ENCODE measurements at places on chromosomes 3 and 15. TPM values are rescaled to one million over a fixed set of nuclear protein-coding genes. Genes with fewer than 3 reads are reported as not detected.

- DNase-seq, result no peak
Measured at GRCh38 chr3:113166719-113167492, 44.5 kb upstream of the BOC start.

GRCh38 chr3:97979610-97980009 is 7.4 kb upstream of the RIOX2 start:
- no peak for DNase-seq

DNA sequence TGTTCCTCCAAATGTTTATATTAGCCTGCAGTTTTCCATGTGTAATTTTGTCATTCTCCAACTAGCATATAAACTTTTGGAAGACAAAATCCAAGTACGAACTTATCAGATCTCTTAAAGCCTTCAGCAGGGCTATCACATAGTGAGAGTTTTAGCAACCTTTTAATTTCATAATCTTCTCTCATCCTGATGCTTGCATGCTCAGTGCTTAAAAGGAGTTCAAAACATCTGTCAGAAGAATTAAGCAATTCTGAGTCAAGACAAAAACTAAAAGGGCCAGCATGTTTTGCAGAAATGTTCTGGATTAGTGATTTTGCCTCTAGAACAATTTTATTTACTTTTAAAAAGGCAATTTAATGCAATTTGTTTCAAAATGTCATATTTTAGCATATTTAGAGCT is 73.4 kb upstream of the SLC2A2 start:
- DNase-seq, result no peak

DNA sequence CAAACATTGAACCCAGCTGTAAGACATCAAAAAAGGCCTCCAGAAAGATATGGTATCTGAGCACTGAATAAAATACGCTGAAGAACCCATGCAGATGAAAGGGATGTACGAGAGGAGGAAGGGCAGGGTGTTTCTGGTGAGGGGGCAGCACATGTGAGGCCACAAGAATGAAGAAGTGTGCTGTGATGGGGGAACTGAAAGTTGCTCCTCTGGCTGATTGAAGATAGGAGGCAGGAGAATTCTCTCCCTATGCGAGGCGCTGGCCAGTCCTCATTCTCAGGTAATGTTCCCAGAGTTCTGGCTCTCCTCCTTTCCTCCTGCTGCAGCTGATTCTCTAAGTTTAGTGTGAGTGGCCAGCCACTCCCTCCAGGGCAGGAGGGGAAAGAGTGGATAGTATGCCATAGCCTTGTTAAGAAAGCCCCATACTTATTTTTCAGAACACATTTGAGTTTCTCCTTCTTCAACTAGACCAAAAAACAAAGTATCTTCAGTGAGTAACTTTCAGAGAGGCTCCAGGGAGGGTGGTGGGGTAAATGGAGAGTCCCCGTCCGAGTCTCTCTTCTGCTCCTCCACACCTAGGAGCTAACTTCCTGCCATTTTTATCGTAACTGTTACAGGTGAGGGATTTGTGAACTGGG is 26.9 kb upstream of the MYO1E start:
- DNase-seq, result peak; percentile 77

- DNase-seq, result no peak
Measured at GRCh38 chr3:160128056-160128455, 97.2 kb upstream of the C3orf80 start.

DNA sequence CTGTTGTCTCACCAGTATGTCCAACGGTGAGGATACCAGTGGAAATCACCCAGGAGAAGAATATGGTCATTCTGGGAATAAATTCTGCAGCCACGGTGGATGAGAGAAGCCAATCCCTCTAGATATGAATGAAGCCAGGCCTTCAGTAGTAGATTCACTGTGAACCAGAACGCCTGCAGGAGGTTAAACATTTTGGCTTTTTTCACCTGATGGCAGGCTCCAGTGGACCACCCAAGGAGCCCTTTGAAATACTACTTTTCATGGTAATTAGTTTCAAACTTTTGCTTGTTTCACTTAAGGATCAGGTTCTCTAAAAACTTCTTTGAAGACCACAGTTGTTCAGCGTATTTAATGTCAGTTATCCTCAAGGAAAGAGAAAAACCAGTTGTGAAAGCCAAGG is 353.4 kb downstream of the RORA start:
- no peak for DNase-seq

GRCh38 chr3:36900474-36901443 is 44.1 kb downstream of the TRANK1 start:
- DNase-seq, result no peak

- no peak for DNase-seq
Measured at GRCh38 chr3:122943828-122944190, 83.8 kb downstream of the SEMA5B start.

DNA sequence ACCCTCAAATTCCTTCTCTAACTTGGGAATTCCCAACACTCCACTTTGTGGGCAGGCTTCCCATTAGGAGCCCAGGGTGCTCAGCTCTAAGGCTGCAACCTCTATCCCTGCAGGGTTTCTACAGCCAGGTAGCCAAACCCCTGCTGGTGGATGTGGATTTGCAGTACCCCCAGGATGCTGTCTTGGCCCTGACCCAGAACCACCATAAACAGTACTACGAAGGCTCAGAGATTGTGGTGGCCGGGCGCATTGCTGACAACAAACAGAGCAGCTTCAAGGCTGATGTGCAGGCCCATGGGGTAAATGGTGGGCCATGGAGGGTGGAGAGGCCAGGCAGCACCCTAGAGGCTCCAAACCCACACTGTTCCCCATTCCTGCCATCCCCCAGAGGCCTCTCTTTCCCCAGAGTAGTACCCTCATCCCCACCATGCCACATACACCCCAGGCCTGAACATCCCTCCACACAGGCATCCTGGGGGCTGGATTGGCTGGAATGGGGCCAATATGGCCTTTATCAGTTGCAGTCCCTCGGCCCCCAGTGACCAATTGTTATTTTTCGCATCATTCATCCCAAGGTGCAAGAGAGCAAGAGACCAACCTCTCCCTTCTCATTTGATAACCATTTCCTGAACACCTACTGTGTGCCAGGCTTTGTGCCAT is 7.7 kb downstream of the ITIH1 start:
- DNase-seq, result no peak

The PLA2G4F gene
- polyA plus RNA-seq, result not detected

The PHC3 gene
- 57.7 TPM for polyA plus RNA-seq

The CELSR3 gene
- polyA plus RNA-seq, result 0.39 TPM
